ENCODE measurements at places on chromosomes 5 and 9. TPM values are rescaled to one million over a fixed set of nuclear protein-coding genes. Genes with fewer than 3 reads are reported as not detected.

GRCh38 chr5:168086104-168086610, 205.3 kb upstream of the WWC1 start:
- H3K4me1 ChIP-seq, result no peaks in the 10 kb centered on the region
- no peaks in the 10 kb centered on the region for H3K27me3 ChIP-seq
- H3K36me3 ChIP-seq, result no peaks in the 10 kb centered on the region
- H3K4me3 ChIP-seq, result no peak overlapping the region
- H3K27ac ChIP-seq, result no peak overlapping the region

DNA sequence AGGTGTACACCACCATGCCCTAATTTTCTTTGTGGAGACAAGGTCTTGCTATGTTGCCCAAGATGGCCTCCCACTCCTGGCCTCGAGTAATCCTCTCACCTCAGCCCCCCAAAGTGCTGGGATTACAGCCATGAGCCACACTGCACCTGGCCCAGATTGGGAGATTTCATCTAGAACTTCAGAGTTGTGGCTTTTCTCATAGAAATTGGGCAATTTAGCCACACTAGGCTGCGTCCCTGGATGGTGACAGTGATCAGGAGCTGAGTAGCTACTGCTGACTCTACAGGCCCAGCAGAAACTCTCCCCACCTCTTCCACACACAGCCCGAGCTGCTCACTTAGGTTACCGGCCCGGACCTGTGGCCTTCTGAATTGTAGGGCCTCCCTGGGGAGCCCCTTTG, 7.7 kb downstream of the PFN3 start:
- H3K27me3 ChIP-seq, result no peaks in the 10 kb centered on the region
- H3K4me1 ChIP-seq, result peaks cover 29% of the 10 kb centered on the region
- no peak for DNase-seq
- H3K36me3 ChIP-seq, result no peaks in the 10 kb centered on the region
- no peak overlapping the region for H3K27ac ChIP-seq

The SEMA5A gene
- not detected for total RNA-seq

GRCh38 chr9:131113655-131114054, 11.7 kb upstream of the NUP214 start:
- no peaks in the 10 kb centered on the region for H3K27me3 ChIP-seq
- no peak overlapping the region for H3K4me3 ChIP-seq
- no peaks in the 10 kb centered on the region for H3K36me3 ChIP-seq
- H3K4me1 ChIP-seq, result no peaks in the 10 kb centered on the region
- no peak overlapping the region for H3K27ac ChIP-seq

- peaks cover 75% of the 10 kb centered on the region for H3K4me1 ChIP-seq
- peak overlapping the region; percentile 79 for H3K27ac ChIP-seq
- DNase-seq, result no peak
Observed at GRCh38 chr5:143188692-143189091, 214.8 kb downstream of the NR3C1 start.

The SPAAR gene
- not detected for total RNA-seq

The TOMM5 gene
- total RNA-seq, result 262 TPM

The CEL gene
- 0.19 TPM for total RNA-seq

The RMND5B gene
- 42.9 TPM for total RNA-seq

DNA sequence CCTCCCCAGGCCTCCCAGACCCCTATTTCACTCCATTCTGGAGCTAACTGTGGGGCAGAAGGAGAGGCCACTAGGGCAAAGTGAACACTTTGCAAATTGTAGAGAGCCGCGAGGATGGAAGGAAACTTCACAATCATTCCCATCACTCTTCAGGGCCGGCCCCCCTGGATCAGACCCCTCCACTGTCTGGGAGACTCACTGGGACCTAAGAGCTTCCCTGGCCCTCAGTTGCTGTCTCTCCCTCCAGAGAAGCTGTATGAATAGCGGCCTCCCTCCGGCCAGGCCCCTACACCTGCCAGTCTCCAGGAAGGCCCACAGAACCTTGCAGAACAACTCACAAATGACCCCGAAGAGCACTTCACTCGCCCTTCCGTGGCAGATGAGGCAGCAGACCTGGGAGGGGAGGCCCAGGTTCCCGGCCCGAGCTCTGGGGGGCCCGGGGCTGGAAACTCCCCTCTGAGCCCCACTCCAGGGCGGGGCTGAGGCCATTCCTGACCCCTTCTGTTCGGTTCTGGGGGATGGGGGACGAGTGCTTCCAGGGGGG, 141.9 kb upstream of the IER5L start:
- H3K27me3 ChIP-seq, result no peaks in the 10 kb centered on the region
- no peak for DNase-seq
- H3K4me3 ChIP-seq, result peak overlapping the region; percentile 49
- peaks cover 14% of the 10 kb centered on the region for H3K4me1 ChIP-seq
- no peak overlapping the region for H3K27ac ChIP-seq
- no peaks in the 10 kb centered on the region for H3K36me3 ChIP-seq

GRCh38 chr9:108316630-108317029, 539.2 kb downstream of the ACTL7B start:
- no peak overlapping the region for H3K4me3 ChIP-seq
- no peaks in the 10 kb centered on the region for H3K27me3 ChIP-seq
- H3K4me1 ChIP-seq, result no peaks in the 10 kb centered on the region
- DNase-seq, result no peak
- no peak overlapping the region for H3K27ac ChIP-seq

GRCh38 chr9:70442328-70442848, 27.9 kb upstream of the KLF9 start:
- H3K36me3 ChIP-seq, result no peaks in the 10 kb centered on the region
- H3K4me1 ChIP-seq, result no peaks in the 10 kb centered on the region
- H3K27ac ChIP-seq, result no peak overlapping the region
- H3K27me3 ChIP-seq, result no peaks in the 10 kb centered on the region
- no peak for DNase-seq
